NCI-H146 (cell line): ENCODE measurements at places on chromosomes 16 and 17.

GRCh38 chr17:73476890-73477350 lies 165.1 kb upstream of the CDC42EP4 start:
- DNase-seq, result peak; percentile 39

DNA sequence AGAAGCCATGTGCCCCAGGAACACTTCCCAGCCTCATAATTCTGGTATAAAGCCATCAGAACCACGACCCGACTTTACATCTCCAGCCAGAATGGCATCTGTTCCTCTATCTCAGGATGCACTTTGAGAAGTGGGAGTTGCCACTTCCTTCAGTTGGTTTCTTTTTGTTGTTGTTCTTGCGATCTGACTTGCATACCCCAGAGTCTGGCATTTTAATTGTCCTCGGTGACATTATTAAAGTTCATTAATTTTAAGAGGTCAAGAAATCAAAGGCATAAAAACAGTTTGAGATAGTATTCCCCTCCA lies 13.5 kb downstream of the MARCHF10 start:
- no peak for DNase-seq

GRCh38 chr17:57873261-57874057 lies 23.6 kb upstream of the MRPS23 start:
- DNase-seq, result no peak

- no peak for DNase-seq
Observed at GRCh38 chr16:66041907-66042306, 324.6 kb upstream of the CDH5 start.

DNA sequence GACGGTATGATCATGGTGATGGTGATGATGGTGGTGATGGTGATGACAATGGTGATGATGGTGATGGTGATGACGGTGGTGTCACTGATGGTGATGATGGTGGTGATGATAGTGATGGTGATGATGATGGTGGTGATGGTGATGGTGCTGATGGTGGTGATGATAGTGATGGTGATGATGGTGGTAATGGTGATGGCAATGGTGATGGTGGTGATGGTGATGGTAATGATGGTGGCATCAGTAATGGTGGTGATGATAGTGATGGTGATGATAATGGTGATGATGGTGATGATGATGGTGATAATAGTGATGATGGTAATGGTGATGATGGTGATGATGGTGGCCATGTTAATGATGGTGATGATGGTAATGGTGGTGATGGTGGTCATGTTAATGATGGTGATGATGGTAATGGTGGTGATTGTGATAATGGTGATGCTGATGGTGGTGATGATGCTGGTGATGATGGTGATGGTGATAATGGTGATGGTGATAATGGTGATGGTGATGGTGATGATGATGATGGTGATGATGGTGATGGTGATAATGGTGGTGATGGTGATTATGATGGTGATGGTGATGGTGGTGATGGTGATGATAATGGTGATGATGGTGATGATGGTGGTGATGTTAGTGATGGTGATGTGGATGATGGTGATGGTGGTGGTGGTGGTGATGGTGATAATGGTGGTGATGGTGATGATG lies 107.2 kb downstream of the C16orf95 start:
- DNase-seq, result no peak

DNA sequence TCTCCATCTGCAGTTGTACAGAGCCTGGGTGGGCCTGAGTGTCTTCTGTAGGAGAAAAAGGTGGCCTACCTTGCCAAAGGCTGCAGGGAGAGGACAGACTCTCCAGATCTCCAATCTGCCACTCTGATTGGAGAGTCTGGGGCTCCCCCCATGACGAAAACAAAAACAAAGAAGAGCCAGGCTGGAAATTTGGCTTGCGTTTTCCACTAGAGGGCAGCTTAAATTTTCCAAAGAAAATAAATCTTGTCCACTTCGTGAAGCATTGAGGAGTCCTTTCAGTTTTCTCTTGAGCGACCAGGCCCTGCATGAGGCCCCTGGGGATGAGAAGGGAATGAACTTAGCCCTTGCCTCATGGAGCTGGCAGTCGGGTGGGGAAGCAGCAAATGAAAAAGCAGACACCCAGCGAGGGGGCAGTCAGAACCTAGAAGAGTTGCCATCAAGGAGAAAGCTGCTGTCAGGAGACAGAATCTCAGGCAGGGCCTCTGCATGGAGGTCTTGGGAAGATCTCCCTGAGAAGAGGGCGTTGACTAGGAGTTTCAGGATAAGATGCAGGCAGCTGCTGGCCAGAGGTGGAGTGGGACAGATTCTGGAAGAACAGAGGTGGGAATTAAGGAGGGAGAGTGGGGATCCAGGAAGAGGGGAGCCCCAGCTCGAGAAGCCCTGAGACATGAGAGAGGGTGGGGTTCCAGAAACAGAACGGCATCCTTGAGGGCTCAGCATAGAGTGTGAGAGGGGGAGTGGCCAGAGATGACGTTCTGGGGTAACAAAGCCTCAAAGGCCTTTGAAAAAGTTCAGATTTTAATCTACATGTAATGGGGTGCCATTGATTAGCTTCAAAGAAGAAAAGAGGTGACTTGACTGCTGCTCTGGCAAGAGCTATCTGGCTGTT lies 8.4 kb upstream of the SHCBP1 start:
- DNase-seq, result no peak

GRCh38 chr17:18278867-18279266 lies 18.4 kb downstream of the MIEF2 start:
- no peak for DNase-seq

DNA sequence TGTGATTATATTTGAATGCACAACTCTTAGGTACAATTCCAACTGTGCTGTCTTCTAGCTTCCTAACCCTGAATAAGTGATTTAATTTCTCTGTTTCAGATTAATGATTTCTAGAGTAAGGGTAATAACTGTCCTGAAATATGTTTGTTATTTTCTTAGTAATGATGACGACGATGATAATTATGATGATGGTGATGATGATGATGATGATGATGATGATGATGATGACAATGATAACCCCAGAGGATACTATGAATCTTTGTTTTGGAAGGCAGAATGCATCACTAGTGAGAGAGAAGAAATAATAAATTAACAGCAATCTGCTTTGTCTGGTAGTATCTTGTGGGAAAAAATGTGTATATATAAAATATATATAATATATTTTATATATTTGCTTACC lies 317.1 kb upstream of the CDH8 start:
- no peak for DNase-seq

DNA sequence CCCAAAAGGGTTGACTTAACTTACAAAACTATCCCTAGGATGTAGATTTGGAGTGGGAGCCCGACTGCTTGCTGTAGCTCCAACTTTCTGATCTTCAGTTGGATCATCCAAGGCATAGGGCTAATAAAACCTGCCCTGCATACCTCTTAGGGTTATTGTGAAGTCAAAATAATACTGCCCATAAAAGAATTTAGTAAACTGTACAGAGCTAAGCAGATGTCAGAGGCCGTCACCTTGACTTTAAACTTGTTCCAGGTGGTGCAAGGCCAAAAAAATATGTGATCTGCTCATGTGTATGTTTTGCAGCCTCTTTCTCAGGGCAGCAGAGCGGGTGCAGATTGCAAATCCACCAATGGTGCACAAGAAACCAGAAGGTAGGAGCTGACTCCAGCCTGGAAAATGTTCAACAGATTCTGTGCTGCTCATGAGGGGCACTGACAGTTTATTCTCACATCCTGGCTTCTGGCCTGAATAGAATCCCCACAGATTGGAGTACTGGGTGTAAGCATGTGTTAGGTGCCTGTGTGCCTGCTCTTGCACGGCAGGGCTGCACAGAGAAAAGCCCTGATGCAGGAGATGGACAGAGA lies 180.7 kb downstream of the MAP2K4 start:
- no peak for DNase-seq

GRCh38 chr17:21613071-21613429 lies 79.3 kb upstream of the KCNJ18 start:
- DNase-seq, result no peak

DNA sequence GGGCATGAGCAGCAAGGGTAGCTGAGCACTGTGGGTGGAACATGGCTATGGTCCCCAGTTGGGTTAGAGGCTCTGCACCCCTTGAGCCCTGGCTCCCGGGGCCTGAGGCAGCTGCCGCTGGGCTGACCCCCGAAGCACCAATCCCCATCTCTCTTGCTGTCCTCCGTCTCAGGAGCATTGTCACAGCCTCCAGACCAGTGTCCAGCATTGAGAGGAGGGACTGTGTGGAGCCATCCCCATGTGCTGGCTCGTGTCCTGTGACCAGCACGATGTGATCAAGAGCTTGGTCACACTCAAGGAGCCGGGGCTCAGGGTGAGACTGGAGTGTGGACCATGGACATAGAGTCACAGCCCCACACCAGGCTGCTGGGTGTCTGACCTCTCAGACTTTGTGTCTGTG lies 2.9 kb downstream of the SMTNL2 start:
- DNase-seq, result no peak

- DNase-seq, result no peak
Observed at GRCh38 chr17:81655378-81656117, 794 bp downstream of the PDE6G start.

DNA sequence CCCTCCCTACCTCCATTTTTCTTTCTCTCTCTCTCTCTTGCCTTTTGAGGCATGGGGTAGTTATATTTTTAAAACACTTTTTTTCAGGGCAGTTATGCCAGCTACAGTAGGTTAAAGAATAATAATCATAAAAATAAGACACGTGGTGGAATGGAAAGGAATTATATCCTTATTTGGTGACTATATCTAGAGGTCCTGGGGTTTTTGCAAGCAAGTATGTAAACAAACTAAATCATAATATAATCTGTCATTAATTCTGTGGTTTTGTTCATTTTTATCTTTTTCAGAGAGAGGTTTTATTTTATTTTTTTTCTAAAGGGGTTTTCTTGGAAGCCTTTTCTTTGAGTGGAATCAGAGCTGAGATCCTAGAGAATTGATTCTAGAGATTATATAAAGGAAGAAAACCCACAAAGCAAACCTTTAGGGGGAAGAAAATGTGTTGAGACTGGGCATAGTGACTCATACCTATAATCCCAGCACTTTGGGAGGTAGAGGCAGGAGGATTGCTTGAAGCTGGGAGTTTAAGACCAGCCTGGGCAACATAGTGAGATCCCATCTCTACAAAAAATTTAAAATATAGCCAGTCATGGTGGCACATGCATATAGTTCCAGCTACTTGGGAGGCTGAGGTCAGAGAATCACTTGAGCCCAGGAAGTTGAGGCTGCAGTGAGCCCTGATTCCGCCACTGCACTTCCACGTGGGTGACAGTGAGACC lies 53.2 kb downstream of the NQO1 start:
- DNase-seq, result no peak

- no peak for DNase-seq
Observed at GRCh38 chr16:51649631-51650030, 498.6 kb upstream of the SALL1 start.

DNA sequence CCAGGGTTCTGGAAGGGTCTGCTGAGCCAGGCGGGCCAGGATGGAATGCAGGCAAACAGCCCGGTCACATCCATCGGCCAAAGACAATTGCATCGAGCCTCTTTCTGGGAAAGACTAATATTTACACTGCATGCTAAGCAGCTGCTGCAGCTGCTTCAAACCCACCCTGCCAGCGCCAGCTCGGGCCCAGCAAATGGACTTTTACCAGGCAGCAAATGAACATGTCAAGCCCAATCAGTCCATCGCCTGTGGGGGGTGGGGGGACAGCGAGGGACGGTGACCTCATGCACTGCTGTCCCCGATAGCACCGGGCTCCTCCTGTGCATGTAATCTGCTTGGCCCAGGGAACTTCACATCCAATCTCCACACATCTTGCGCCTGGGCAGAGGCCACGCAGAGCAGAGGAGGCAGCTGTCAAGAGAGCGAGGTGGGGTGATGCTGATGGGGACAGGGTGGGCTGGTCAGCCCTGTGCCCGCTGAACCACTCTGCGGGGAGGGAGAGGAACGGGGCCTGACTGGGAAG lies 39.4 kb upstream of the CDH5 start:
- peak; percentile 94 for DNase-seq

- peak; percentile 13 for DNase-seq
Observed at GRCh38 chr17:82844796-82845162, 5.0 kb upstream of the ZNF750 start.

GRCh38 chr17:15321556-15322251 lies 19.7 kb downstream of the TEKT3 start:
- no peak for DNase-seq

DNA sequence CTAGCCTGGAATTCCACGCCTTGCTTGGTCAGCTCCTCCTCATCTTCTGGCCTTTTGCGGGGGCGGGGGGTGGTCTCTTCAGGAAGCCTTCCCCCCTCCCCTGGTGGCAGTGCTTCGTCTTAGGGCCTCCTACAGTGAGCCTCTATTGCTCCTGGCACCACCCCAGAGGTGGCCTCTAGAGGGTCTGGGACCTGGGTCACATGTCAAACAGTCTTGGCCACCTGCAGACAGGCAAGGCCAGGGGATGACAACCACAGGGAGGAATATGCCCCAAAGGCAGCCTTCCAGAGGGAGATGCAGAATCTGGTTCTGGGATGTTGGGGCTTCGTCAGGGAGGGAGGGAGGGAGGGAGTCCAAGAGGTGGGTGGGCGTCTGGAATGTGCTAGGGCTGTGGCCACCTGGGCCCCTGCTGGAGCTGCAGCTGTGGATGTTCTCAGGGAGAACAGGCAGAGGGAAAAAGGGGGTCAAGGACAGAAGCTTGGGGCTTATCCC lies 50.6 kb downstream of the SMPD3 start:
- DNase-seq, result no peak

GRCh38 chr17:49580055-49580721 lies 4.5 kb downstream of the NXPH3 start:
- no peak for DNase-seq

DNA sequence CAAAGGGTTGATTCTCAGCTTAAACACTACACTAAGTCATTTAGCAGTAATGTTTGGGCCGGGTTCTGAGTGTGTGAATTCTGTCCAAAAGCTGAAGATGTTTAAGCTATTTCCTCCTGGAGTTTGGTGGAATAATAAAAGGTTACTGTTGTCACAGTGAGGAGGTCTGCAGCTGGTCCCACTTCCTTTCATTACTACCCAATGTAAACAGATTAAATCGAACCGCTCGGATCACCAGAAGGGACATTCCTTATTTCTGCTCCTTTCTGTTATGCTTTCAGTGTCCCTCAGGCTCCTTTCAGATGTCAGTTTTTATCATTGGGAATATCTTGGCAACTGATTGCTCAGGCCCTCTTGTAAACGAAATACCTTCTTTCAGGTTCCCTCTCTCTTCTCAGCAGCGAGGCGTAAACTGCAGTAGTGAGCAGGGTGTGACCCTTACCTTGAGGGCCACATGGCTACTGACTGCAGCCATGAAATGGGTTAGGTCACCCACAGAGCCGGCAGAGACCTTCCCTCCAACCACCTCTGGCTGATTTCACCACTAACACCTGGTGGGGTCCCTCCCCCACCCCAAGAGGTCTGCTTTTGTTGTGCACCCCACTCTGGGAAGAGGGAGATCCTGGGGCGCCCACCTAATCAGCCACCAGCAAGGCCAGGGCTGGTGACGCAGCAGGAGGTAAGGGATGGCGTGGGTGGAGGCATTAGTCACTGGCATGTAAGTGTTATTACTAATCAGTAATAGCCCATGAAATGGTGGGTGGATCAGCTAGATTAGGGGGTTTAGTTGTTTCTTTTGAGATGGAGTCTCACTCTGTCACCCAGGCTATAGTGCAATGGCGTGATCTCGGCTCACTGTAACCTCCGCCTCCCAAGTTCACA lies 117.6 kb downstream of the VPS53 start:
- peak; percentile 56 for DNase-seq
